IPS-NIHi11 (cell line): ENCODE measurements at places on chromosomes 4 and X.

DNA sequence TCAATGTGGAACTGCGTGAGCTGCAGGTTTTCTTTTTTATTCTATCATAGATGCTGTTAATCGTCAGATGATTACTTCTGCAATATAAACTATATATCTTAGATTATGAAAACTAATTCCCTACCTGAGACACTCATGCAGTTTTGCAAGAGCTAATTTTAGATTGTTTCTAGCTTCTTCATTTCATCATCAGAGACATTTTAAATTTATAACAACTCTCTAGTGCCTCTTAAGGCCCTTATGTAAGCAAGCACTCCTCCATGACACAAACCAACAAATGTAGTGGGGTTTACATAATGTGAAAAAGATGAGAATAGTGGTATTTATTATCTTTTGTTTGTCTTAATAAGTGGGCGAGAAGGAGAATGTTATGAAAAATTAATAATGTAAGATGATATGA, 170.2 kb upstream of the ETNPPL start:
- DNase-seq, result no peak

- no peak for DNase-seq
Measured at GRCh38 chr4:26715636-26716242, 131.9 kb downstream of the TBC1D19 start.

DNA sequence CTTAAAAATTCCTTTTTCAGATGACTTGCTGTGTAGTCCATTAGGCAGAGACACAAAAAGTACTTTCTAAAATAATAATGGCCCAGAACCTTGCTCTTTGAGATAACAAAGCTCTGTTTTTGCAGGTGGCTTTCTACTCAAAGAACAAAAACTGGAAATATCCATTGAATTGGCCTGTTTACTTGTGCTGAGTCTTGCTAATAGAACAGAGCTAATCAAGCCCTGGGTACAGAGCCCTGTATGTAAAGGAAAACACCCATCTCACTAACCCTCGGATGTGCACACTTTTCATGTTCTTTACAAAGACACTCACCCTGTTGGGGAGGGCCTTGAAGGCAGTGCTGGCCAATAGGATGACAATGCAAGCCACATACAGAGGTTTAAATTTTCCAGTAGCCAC, 27.0 kb upstream of the LNX1 start:
- no peak for DNase-seq

DNA sequence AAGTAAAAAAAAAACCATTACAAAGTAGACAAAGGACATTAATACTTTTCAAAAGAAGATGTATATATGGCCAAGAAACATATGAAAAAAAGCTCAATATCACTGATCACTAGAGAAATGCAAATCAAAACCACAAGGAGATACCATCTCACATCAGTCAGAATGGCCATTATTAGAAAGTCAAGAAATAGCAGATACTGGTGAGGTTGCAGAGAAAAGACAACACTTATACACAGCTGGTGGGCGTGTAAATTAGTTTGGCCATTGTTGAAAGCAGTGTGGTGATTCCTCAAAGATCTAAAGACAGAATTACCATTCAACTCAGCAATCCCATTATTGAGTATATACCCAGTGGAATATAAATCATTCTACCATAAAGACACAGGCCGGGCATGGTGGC, 39.3 kb downstream of the TASL start:
- DNase-seq, result no peak

DNA sequence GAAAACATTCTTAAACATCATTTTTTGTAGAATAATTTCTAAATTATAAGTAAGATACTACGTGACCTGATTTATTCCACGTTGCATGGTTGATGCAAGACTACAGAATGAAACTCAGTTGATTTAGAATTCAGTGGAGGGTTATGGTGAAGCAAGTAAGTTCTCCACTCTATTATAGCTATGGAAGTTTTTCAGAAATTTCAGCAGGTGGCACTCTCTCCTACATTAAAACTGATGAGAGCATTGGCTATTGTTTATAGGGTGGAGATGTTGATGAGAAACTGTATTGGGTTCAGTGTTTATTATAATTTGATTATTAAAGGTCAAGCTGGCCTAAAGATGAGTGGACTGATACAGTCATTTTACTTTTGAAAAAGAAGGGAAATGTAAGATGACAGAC, 88.0 kb downstream of the FNIP2 start:
- DNase-seq, result peak; percentile 38

GRCh38 chrX:138858438-138858837, 146.9 kb upstream of the FGF13 start:
- DNase-seq, result no peak

- DNase-seq, result no peak
Measured at GRCh38 chrX:1336948-1337779, 579 bp downstream of the IL3RA start.

GRCh38 chr4:66123831-66124413, 453.6 kb upstream of the EPHA5 start:
- DNase-seq, result no peak

DNA sequence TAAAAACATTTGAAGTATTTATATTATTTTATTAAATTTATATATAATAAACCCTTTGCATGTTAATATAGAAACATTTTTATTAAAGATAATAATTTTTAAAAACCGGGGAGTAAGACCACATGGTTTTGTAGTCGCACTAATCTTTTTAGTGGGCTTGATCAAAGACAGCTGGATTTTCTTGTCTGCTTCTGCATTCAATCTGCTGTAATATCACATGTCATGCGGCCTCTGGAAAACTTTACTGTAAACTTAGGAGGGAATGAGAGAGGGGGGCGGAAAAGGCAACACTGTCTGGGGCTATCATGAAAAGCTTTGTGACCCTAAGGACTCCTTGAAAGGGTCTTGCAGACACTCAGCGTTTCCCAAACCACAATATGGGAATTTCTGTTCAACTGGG, 62.8 kb upstream of the NLGN4X start:
- DNase-seq, result no peak

DNA sequence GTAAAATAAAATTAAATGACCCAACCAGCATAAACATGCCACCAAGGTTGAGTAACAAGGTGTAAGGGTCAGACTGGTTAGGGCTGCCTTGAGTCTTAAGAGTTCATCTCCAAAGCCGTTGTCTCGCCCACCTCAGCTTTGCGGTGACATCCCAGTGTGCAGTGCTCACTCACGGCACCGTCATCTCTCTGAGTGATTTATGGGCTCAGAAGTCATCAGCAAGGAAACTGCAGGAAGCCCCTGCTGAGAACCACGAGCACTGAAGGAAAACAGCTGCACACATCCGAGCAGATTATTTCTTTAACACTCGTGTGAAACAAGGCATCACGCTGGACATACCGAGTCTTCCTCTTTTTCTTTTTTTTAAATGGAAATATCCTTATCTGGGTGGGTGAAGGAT, 411.1 kb downstream of the TRIML1 start:
- no peak for DNase-seq

GRCh38 chr4:78121338-78121904, 64.3 kb downstream of the FRAS1 start:
- no peak for DNase-seq

DNA sequence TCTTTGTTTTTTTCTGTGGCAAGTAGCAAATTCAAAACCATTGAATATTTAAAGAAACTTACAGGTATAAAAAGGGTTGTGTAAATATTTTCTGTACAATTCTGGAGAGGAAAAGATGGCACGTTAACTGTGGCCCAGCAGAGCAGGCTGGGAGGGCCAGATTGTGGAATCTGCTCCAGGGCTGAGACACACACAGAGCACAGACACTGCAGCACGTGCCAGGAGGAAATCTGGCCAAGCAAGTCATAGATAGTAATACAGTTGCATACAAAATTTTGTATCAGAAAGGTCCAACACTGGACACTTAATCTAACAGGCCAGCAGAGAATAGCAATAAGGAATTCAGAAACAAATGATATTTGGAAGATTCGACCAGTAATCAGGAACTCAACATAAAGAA, 763.7 kb downstream of the PDHA2 start:
- no peak for DNase-seq

GRCh38 chrX:24294619-24295018, 19.2 kb downstream of the SUPT20HL2 start:
- DNase-seq, result no peak

DNA sequence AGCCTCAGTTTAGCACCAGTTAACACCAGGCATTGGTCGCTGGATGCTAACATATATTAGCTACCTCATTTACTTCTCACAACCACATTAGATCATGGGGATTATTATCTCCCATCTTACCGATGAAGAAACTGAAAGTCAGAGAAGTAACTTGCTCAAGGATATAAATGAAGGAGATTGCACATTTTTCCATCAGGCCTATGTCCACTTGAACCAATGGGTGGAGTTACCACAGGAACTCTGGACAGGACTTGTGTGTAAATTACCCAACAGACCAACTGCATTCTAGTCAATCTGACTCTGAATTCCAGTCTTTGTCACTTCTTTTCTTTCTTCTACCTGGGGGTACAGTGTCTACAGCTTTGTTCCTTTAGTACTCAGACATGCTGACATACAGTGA, 1.8 kb downstream of the LNX1 start:
- DNase-seq, result no peak

GRCh38 chr4:177225605-177226004, 84.1 kb upstream of the NEIL3 start:
- DNase-seq, result no peak

GRCh38 chr4:46425775-46426400, 36.0 kb upstream of the GABRA2 start:
- DNase-seq, result no peak

- DNase-seq, result no peak
Measured at GRCh38 chr4:8336412-8337075, 67.0 kb downstream of the HTRA3 start.

GRCh38 chrX:153769158-153769864, 5.3 kb downstream of the PLXNB3 start:
- DNase-seq, result no peak

DNA sequence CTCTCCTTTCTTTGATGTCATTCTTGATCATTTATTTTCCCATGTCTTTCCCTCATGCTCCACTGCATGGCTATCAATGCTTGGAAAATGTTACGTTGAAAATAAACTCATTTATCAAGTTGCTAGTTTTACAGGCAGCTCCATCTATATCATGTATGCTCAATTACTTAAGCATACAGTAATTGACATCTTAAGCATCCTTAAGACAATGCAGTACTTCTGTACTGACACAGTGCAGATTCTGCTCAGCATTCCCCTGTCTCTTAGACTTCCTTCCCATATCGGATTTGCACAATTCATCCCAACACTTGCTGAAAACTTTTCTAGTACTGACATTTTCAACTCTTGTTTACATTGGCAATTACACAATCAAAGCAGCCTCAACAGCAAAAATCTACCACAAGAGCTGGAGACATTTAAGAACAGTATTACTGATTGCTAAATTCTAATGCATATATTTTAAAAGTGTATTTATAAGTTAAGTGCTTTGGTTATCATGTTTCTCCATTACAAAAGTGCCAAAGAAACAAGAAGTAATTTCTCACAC, 165.6 kb downstream of the ATP10D start:
- DNase-seq, result no peak

GRCh38 chr4:39450618-39451017, 8.1 kb downstream of the RPL9 start:
- no peak for DNase-seq

DNA sequence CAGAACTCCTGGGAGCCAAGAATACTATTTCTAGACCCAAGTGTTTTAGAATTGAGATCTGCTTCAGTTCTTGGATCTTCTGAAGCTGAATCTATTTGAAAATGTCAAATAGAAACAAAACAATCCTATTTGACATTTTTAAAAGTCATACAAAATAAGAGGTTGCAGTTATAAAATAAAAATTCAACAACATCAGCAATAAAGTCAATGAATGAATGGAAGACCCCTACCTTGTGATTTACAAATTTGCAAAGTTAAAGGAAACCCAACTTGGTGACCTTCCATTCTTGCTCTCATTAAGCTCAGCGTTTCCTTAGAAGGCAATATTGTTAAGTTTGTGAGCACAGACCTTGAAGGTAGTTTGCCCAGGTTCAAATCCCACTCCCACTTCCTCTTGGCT, 531.8 kb upstream of the TENM3 start:
- DNase-seq, result no peak

- DNase-seq, result no peak
Measured at GRCh38 chrX:153801669-153802068, 7.2 kb downstream of the SSR4 start.

- peak; percentile 50 for DNase-seq
Measured at GRCh38 chr4:109406337-109406931, 27.2 kb upstream of the SEC24B start.

GRCh38 chr4:54296548-54297203, 67.6 kb downstream of the PDGFRA start:
- DNase-seq, result no peak

DNA sequence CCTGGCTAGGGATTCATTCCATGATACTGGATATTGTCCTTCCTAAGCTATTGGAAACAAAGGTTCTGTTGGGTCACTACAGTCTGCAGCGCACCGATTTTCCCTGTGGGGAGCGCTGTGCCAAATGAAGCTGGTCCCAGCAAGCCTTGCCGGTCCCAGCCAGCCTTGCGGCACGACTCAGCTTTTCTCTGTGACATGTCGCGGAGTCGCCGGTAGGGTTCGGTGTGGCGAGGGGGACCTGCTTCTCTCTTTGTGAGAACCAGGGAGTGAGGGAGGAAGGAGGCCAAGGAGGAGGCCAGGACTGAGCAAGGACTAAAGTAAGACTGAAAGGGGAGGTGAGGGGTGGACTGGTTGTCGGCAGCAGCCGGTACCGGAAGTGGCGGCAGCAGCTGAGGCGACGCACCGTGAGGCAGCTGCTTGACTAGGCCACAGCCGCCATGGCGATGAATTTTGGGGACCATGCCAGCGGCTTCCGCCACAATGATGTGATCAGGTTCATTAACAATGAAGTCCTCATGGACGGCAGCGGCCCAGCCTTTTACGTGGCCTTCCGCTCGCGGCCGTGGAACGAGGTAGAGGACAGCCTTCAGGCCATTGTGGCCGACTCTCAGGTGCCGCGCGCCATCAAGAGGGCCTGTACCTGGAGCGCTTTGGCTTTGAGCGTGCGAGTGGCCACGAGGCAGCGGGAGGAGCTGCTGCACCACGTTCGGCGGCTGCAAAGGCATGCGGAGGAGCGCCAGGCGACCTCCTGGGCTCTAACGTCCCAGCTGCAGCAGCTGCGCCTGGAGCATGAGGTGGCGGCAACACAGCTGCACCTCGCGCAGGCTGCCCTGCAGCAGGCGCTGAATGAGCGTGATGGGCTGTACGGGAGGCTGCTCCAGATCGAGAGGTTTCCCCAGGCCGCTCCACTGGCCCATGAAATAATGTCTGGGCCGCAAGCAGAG, at the start of gene TEX13D:
Gene TEX13D (plus strand): TSS at position 180 of the 944 bp plus-strand sequence. CDS start 258 bp downstream, at position 438.
- no peak for DNase-seq

DNA sequence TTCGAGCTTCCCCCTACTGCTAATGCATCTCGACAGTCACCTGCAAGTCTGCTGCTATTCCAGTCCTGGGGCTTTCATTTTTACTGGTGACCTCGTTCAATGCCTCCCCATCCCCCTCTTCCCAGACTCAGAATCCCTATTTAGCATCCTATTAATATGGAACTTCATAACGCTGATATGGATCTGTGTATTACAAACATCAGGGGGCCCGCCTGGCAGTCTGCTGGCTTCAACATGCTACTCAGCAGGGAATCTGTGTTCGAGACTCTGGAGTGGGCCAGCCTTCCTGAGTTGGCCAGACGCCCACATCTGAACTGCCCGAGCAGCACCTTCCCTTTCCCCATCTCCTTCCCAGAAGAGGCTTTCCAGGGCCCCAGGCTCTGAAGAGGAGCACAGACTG, 173.9 kb upstream of the PPARGC1A start:
- no peak for DNase-seq
